ENCODE measurements at places on chromosomes 7 and 10.

DNA sequence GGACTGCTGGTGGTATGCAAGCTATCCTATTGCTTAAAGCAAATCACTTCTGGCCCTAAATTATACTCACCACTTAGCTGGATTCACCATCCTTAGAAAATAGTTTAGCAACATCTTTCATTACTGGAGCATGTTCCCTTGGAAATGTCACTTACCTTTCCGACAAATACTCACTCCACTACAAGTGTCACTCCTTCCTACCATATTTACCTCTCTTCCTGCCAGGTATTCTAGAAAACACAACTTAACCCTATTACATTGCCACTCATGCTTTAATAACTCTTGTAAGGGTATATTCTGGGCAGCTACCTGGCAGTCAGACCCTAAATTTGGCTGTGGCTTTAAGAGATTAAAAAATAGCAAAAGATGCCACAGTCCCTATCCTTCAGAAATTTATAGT, 37.5 kb upstream of the CTNNA3 start:
- no peak for DNase-seq

DNA sequence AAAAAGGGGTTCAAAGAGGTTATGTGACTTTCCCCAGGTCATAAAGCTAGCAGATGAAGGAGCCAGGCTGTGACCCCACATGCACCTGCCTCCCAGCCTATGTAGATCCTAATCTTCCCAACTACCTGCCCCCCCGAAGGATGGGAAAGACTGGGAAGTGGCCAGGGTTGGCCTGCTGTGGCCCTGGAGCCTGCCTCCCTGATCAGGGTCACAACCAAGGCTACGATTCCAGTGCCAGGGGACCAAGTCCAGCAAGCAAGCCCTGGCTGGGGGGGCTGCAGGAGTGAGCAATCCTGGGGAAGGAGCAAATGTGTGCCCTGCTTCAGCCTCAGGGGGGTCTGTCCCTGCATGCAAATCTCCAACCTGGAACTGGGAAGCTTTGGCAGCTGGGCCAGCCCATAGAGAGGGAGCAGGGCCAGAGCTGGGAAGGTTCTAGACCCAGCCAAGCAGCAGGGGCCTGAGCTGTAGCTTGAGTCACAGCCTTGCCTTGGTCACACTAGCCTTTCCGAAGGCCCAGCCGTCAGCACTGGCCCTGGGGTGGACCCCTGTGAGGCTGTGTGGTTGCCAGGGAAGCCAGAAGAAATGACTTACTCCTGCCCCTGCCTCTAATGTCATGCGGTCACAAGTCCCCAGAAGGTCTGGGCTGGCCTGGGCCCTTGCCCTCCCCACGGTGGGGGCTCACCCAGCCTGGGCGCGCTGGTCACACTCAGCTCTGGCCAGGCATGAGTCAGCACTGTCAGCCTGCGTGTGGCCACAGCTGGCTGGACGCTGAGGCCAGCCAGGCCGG, 96.4 kb upstream of the ZMIZ1 start:
- peak; percentile 94 for DNase-seq

GRCh38 chr10:103676058-103676785, 179.2 kb downstream of the SH3PXD2A start:
- peak; percentile 74 for DNase-seq

DNA sequence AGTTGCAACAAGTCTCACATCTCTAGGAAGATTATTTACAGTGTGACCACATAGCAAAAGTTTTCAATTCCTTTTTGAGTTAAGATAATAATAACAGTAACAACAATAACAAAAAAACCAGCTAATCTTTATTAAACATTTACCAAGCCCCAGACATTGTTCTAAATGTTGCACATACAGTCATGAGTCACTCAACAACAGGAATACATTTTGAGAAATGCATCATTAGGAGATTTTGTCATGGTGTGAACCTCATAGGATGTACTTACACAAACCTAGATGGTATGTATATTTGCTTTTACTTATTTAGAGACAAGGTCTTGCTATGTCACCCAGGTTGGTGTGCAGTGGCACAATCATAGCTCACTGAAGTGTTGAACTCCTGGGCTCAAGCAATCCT, 52.0 kb downstream of the SPAM1 start:
- no peak for DNase-seq

DNA sequence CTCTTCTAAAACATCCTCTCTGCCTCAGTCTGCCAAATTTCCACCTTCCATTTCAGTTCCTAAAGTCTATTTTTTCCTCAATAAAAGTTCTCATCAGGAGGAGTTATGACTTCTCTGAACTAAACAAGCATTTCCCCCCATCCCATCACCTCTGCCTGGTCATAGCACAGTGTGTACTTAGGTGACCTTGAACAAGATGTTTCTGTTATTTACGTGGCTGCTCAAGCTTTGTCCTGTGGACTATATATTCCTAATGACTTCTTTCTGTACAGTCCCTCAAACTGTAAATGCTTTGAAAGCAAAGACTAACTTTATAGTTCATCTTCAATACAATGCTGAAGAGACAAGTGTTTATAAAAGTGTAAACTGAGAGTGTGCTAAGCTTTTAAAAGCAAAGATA, 166.9 kb downstream of the CPEB3 start:
- DNase-seq: no peak

DNA sequence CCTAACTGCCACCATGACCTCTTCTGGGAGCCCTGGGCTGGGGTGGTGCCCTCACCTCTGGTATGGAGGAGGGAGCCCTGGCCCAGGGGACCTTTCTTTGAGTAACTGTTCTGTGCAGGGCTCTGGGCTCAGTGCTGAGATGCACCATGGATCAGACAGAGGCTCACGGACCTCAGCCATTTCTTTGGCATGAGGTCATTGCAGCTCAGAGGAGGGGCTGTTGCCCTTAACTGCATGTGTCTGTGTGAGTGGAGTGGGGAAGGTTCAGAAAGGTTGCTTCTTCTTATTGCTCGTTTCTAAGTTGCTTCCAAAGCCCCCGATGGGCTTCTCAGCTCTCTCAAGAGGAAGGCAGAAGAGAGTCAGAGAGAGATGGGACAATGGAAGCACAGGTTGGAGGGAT, 233.9 kb downstream of the RPS24 start:
- peak; percentile 61 for DNase-seq

GRCh38 chr7:151206914-151207313, 3.4 kb downstream of the H2BK1 start:
- DNase-seq: no peak

DNA sequence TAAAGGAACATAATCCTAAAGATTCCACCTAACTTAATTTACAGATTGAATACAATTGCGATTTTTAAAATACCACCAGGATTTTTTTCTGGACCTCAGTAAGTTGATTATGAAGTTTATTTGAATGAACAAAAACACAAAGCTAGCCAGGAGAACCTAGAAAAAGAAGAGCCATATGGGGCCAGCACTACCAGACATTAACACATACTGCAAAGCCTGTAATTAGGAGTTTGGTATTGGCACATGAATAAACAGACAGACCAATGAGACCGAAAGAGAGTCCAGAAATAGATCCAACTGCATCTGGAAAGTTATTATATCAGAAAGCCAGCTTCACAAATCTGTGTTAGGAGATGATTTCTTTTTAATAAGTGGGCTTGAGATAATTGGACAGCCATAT, 105.5 kb upstream of the CHST15 start:
- no peak for DNase-seq

DNA sequence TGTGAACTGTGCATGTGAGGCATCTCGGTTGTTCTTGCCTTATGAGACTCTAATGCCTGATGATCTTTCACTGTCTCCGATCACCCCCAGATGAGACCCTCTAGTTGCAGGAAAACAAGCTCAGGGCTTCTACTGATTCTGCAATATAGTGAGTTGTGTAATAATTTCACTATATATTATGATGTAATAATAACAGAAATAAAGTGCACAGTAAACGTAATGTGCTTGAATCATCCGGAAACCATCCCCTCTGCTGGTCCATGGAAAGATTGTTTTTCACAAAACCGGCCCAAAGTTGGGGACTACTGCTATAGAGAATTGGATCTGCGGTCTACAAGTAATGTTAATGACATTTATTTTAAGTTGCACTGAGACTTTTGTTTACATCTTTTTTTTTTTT, 126.7 kb downstream of the TPST1 start:
- no peak for DNase-seq
